ENCODE measurements at places on chromosomes 3 and 15. TPM values are rescaled to one million over a fixed set of nuclear protein-coding genes. Genes with fewer than 3 reads are reported as not detected.

DNA sequence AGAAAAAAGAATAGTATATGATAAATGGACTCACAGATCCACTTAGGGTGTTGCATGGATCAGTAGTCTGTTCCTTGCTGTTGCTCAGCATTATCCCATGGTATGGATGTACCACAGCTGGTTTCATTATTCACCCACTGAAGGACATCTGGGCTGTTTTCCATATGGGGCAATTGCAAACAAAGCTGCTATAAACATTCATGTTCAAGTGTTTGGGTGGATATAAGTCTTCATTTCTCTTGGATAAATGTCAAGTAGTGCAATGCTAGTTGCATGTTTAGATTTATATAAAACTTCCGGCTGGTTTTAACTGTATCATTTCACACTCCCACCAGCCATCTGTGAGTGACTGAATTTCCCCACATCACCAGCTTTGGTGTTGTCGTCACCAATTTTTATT, 137.7 kb downstream of the ASB7 start:
- no peak overlapping the region for H3K27ac ChIP-seq
- DNase-seq: no peak
- H3K4me3 ChIP-seq: no peak overlapping the region
- H3K4me1 ChIP-seq: no peaks in the 10 kb centered on the region

DNA sequence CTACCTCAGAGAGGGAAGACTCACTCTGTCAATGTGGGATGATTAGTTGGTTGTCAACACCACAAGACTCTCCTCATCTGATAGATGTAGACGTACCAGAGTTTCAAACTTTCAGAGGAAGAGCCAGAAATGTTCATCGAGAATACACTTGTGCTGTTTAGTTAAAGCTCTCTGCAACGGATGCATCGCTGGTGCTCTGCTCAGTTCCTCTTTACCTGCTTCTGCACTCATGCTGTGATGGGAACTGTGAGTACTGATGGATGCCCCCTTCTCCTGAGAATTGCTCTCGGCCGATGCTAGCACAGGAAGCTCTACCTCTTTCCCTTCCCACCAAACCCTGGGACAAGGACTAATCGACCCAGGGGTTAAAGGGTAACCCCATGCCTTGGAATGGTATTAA, 51.8 kb upstream of the CCDC54 start:
- H3K36me3 ChIP-seq: no peaks in the 10 kb centered on the region
- H3K27me3 ChIP-seq: no peaks in the 10 kb centered on the region
- no peak for DNase-seq
- no peak overlapping the region for H3K4me3 ChIP-seq
- H3K4me1 ChIP-seq: no peaks in the 10 kb centered on the region

- H3K27me3 ChIP-seq: no peaks in the 10 kb centered on the region
- DNase-seq: no peak
- H3K36me3 ChIP-seq: peaks cover 17% of the 10 kb centered on the region
Observed at GRCh38 chr3:37145611-37146010, 28.8 kb downstream of the LRRFIP2 start.

DNA sequence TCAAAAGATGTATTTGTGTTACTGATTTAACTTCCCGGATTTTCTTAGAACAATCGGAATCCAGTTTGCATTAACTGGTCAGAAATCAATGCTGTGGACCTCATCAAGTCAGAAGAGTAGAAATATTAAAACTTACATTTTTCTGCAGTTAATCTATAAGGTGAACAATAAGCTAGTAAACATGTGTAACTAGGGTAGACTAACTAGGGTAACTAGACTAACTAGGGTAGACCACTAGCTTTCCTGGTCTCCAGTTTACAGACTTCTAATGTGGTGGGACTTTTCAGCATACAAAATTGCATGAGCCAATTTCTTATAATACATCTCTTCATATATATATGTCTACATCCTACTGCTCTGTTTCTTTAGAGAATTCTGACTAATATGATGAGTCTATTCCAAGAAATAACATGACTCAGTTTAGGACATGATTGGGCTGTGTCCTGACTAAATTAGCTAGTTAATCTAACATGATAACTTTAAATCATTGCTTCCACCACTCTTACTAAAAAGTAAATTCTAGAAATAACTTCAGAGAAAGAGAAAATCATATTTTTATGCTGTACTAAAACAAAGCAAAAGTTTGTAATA, 5.3 kb downstream of the PLSCR2 start:
- no peaks in the 10 kb centered on the region for H3K27me3 ChIP-seq
- H3K27ac ChIP-seq: no peak overlapping the region
- H3K4me3 ChIP-seq: no peak overlapping the region
- no peak for DNase-seq

DNA sequence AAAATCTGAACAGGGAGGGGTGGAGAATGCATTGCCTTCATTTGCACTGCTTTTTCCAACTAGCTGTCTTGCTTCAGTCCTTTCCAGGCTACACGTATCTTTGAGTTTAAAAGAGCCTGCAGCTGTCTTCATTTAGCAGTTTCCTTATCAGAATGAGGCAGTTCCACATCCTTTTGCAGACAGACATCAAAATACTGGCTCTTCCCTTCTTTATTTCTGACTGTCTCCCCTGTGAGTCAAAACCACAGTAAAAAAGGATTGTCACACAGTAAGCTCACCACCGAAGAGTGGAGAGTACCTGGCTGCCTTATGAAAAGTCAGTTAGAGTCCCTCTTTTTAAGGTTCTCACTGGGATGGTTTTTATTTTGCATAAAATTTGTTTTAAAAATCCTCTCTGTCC, 205.5 kb upstream of the CD96 start:
- no peaks in the 10 kb centered on the region for H3K36me3 ChIP-seq
- H3K27ac ChIP-seq: no peak overlapping the region
- no peak for DNase-seq

GRCh38 chr15:29920515-29920914, 98.2 kb upstream of the TJP1 start:
- H3K27ac ChIP-seq: no peak overlapping the region
- DNase-seq: no peak
- H3K4me1 ChIP-seq: peaks cover 4% of the 10 kb centered on the region
- H3K27me3 ChIP-seq: no peaks in the 10 kb centered on the region

- no peaks in the 10 kb centered on the region for H3K4me1 ChIP-seq
- H3K4me3 ChIP-seq: no peak overlapping the region
- H3K27me3 ChIP-seq: no peaks in the 10 kb centered on the region
- H3K27ac ChIP-seq: no peak overlapping the region
Observed at GRCh38 chr3:194121891-194122631, 13.9 kb upstream of the HES1 start.

- DNase-seq: no peak
- no peaks in the 10 kb centered on the region for H3K27me3 ChIP-seq
- H3K4me3 ChIP-seq: no peak overlapping the region
- H3K27ac ChIP-seq: peak overlapping the region; percentile 78
- H3K36me3 ChIP-seq: no peaks in the 10 kb centered on the region
Observed at GRCh38 chr15:70339571-70340493, 242.1 kb upstream of the TLE3 start.

- DNase-seq: peak; percentile 52
- H3K27me3 ChIP-seq: peaks cover 2% of the 10 kb centered on the region
- H3K4me1 ChIP-seq: no peaks in the 10 kb centered on the region
- H3K4me3 ChIP-seq: no peak overlapping the region
- no peaks in the 10 kb centered on the region for H3K36me3 ChIP-seq
Observed at GRCh38 chr15:31274496-31275330, 51.9 kb upstream of the KLF13 start.

Gene SERPINI2
- polyA plus RNA-seq: not detected

Gene DNAH12
- 0.16 TPM for polyA plus RNA-seq

Gene COL6A5
- 0.09 TPM for polyA plus RNA-seq

All from sigmoid colon (tissue), 7 donors.